Motor neuron (in vitro differentiated cells): ENCODE measurements at places on chromosomes 5 and 9. TPM values are rescaled to one million over a fixed set of nuclear protein-coding genes. Genes with fewer than 3 reads are reported as not detected.

GRCh38 chr5:142770650-142771609 is 753 bp downstream of the ARHGAP26 start:
- peak; percentile 14 for ATAC-seq

DNA sequence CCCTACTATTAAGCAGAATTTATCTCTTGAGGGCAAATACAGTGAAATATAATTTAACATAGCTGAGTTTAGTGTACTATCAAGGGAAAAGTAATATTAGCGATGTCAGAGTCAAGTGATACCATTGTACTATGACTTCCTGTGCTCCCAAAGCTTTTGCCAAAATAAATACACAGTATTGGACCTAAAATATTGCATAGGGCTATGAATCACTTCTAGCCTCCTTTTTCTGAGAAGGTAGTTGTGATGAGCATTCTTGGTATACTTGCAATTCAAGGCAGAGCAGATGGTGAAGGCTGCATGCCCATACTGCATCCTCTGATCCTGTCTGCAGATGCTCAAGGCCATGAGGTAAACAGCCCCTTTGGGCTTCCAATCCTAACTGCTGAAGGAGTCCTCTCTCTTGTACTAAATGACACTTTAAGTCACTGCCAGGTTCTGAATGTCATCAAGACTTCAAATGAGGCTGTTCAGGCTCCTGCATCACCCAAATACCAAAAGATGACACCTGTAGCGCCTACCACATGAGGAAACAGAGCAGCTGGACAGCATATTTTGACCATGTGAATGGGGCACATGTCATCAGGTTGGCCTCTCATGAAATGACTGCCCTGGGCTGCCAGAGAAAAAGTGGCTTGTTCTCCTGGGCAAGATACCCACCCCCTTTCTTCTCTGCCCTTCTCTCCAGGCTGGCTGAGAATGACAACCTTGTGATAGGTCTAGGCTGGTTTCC is 29.7 kb upstream of the PPP2CA start:
- no peak for ATAC-seq

DNA sequence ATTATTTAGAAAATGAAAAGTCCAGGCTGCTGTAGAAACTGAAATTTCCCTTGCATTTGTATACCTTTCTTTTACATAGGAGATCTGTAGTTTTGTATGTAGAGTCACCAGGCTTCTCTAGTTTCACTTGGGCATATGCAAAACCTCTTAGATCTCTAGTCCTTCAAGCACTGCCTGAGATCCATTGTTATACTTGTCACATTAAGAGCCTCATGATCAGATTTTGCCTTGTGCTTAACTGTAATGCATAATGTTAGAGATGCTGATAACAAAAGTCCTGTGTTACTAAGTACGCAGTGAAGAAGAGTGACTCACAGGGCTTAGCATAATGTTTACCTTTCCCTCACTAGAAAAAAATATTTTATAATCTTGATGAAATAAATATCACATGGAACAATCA is 250.2 kb downstream of the CYLC2 start:
- peak; percentile 67 for ATAC-seq

DNA sequence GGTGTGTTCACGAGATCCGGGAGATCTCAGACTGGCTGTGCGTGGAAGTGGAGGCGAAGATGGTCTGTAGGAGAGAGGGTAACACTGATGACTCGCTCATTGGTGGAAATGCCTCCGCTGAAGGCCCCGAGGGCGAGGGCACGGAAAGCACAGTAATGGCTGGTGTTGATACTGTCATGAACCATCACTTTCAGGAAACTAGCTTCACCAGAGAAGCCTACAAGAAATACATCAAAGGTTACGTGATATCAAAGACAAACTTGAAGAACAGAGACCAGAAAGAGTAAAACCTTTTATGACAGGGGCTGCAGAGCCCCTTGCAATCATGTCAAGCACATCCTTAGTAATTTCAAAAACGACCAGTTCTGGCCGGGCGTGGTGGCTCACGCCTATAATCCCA is 265.7 kb downstream of the GOLPH3 start:
- ATAC-seq, result no peak

DNA sequence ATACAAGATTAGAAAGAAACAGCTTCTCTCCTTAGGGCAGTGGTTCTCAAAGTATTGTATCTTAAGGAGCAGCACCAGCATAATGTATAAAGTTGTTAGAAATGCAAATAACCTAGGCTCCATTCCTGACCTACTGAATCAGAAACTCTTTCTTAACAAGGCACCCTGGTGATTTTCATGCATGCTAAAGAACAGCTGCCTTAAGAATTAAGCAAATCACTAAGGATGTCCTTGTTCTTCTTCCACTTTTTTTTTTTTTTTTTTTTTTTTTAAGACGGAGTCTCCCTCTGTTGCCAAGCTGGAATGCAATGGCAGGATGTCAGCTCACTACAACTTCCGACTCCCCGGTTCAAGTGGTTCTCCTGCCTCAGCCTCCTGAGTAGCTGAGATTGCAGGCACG is 1095.2 kb upstream of the EDIL3 start:
- no peak for ATAC-seq

Gene SLC6A7
- 0.63 and 1.9 TPM in 2 replicates for total RNA-seq
